ENCODE measurements at places on chromosomes 6 and 20.
A peak's percentile ranks its signal among the peaks of the same experiment; 100 is the strongest.

GRCh38 chr6:150254770-150255169, 111.9 kb downstream of the PPP1R14C start:
- no peak for DNase-seq

DNA sequence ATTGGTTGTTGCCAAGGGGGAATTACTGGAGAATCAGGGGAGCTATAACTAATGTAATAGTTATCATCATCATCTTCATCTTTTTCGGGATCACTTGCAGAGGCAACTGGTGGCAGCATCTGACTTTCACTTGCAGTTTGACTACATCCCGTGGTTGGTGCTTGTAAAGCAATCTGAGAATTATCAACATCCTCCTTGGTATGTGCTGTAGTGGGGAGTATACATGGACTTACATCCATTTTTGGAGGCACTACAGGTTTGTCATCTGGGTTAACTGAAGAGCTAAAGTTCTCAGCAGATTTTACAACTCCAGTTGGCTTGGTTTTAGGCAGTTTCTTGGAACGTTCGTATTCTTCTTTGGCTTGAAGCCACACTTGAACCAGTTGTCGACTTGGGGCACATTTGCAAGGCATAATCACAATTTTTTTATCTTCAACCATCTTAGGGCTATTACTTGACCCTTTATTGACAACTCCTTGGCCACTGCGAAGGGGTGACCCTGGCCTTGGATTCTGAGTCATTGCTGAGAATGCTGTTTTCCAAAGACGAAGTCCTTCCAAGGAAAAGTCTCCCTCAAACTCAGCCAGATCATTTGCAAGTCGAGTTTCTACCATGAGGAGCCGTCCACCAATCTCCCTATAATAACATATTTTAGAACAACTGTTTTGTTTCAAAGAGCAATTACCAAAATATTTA, 115.5 kb downstream of the REV3L start:
- DNase-seq = peak; percentile 39

DNA sequence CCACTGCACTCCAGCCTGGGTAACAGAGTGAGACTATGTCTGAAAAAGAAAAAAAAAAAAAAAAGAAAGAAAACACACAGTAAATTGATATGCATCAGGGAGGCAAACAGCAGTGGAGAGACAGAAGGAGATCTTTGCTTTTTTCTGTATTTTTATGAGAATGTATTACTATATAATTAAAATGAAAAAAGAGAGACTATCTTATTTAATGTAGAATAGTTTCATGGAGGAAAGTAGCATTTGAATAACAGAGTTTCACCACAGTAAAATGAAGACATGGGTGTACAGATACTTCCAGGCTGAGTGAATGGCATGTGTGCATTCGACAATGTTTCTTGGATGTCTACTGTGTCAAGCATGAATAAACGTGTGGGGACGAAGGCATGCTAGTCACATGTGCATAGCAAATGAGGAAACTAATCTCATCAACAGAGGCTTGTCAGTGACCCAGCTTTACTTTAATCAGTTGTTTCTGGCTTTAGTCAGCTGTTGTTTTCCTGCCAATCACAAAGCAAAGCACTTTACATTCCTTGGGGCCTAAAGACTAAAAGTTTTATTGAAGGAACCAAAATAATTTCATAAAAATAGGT, 55.5 kb upstream of the ARMH2 start:
- DNase-seq = no peak

GRCh38 chr6:162671580-162672165, 55.9 kb downstream of the PRKN start:
- no peak for DNase-seq

DNA sequence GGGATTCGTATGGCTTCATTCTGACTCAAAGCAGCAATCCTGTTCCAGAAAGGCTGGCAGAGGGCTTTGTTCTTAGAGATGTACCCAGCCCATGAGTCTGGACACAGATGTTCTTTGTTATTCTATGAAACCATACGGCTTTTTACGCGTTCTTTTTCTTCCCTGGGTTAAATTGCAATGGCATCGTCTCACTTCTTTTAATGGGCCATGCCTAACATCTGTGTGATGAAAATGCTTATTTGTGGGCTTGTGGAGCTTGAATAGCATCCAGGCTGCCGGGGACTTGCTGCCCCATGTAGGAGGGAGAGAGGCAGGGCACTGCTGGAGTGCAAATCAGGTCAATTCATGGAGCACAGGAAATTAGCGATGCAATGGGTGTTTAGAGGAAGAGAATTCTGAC, 19.4 kb downstream of the FAM50B start:
- no peak for DNase-seq

- peak; percentile 12 for DNase-seq
Measured at GRCh38 chr6:131451321-131452144, 121.5 kb upstream of the ARG1 start.

DNA sequence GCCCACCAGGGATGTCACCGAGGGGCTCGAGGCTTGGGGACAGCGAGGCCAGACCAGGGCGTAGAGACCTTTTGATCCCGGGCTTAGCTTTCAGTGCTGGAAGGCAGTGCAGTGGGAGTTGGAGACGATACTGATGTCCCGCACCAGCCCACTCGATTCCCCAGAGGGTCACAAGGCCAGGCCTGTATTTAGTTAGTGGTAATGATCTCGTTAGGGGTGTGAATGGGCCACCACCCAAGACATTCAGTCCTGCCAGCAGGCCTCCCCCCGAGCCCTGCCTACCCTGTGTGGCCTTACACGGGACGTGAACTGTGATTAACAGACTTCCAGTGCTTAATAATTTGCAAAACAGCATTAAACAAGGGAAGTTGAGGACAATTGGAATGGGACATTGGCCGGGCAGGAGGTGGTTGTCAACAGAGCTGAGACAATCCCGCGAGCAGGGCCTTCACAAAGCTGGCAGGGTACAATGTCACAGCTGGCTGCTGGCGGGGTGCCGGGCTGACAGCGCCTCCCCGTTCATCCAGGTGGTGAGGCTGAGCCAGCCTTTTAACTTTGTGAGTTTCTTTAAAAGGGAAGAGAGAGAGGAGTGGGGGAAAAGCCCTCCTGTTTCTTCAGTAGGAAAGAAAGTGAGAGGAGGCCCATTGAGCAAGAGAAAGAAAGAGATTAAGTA, 175.3 kb upstream of the RALGAPA2 start:
- DNase-seq = no peak

DNA sequence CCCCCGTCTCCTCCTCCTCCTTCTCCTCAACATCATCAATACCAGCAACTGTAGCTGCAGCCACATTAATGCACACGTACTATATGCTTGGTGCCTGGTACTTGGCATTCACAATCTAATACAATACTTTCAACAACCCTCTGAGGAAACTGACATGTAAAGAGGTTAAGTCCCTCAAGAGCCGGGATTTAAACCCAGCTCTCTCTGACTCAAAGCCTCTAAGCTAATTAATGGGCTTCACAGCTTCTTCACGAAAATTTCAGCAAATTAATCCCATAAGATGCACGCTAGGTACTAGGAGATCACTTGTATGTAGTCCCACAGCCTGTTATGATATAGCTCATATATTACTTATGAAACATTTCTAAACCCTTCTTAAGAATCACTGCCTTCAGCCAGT, 73.1 kb upstream of the IPCEF1 start:
- no peak for DNase-seq

DNA sequence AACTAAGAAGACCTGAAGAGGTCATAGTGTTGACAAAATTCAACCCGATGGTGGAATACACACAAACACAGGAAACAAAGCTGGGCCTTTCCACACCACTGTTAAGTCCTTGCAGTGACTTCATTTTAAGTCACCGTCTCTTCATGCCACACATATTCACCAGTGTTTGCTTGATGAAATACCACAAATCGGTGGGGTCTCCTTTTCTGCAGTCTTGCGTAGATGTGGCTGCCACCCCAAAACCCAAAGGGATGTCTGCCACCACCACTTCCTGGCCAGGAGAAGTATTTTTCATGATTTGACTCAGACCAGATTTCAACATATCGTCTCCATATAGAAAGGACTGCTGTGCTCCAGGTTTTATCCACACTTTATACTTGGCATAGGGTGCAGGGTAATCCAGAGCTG, 11.0 kb upstream of the COL10A1 start:
- peak; percentile 48 for DNase-seq

- no peak for DNase-seq
Measured at GRCh38 chr20:43925801-43926200, 11.1 kb downstream of the TOX2 start.

DNA sequence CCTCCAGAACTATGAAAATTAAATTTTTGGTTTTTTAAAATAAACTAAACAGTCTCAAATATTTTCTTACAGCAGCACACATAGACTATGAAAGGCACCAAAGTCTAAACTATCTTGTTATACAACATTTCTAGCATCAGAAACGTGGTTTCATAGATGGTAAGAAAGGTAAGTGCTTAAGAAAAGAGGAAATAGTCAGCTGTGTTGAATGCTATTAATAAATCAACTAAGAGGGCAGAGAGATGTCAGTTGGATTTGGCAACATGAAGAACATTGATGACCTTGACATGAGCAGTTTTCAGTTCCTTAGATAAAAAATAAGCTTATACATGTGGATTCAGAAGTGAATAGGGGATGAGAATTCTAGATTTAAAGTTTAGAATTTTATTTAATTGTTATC, 113.6 kb downstream of the RFX6 start:
- no peak for DNase-seq

DNA sequence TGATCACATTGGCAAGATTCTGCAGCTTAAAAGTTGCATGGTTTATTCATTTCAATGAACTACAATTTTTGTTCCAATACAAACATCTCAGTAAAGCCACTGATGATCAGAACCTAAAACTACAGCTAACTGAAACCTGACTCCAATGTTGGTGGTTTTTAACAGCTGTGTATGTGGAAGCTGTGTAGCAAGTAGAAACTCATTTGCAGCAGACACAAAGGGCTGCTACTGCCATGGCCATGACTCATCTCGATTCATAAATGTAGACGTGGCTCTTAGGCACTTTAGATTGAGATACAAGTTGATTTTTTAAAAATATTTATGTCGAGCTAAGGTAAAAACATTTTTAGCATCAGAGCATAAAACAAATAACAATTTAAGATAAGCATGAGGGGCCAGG, 19.5 kb upstream of the MAP3K4 start:
- DNase-seq = no peak

GRCh38 chr20:1938464-1939269, 43.5 kb downstream of the SIRPA start:
- DNase-seq = no peak

- DNase-seq = peak; percentile 52
Measured at GRCh38 chr6:684831-685636, 7.9 kb downstream of the EXOC2 start.

- no peak for DNase-seq
Measured at GRCh38 chr20:44207126-44207723, 3.3 kb downstream of the OSER1 start.

DNA sequence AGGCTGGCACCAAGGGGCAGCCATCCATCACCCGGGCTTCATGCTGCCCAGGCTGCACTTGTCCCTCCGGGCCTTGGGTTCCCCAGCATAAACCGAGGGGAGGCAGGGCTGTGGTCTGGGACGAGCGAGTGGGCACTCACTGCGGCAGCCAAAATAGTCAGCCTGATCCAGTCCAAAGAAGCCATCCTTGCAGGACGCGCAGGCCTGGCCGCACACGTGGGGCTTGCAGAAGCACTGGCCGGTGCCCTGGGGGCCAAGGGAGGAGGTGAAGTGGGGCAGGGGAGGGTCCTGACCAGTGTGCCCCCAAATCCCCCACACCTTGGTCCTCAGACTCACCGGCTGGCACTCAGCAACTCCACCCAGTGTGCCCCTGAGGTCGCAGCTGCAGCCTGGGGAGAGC, 32.1 kb downstream of the ADRM1 start:
- DNase-seq = no peak

DNA sequence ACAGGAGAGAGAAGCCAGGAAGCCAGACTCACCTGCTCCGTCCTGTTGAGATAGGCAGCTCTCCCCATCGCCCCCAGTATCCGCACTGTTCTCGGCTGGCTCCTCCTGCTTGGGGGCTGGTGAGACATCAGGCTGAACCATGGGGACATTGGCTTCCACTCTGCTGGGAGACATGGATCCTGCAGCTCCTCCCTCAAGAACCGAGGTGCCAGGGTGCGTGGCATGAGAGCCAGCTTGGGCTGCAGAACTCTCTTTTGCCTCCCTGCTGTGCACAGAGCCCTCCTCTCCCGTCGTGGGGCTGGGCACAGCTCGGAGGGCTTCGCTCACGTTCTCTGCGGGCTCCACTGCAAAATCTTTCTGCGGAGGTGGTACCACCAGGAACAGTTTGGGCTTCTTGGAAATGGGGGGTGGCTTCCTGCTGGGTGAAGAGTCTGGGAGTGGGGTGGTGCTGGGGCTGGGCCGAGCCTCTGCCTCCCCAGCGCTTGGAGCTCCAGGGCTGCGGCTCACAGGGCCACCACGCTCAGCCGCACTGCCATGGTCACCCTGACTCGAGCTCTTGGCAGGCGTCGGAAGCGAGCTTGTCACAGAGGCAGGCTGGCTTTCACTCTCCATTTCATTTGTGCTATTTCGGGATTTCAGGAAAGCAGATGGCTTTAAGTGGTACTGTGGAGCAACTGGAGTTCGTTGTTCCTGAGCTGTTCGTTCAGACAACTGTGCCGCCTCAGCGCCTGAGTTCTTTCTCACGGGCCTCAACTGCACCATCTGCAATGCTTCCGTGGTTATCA, 26.5 kb downstream of the HEBP2 start:
- DNase-seq = no peak

DNA sequence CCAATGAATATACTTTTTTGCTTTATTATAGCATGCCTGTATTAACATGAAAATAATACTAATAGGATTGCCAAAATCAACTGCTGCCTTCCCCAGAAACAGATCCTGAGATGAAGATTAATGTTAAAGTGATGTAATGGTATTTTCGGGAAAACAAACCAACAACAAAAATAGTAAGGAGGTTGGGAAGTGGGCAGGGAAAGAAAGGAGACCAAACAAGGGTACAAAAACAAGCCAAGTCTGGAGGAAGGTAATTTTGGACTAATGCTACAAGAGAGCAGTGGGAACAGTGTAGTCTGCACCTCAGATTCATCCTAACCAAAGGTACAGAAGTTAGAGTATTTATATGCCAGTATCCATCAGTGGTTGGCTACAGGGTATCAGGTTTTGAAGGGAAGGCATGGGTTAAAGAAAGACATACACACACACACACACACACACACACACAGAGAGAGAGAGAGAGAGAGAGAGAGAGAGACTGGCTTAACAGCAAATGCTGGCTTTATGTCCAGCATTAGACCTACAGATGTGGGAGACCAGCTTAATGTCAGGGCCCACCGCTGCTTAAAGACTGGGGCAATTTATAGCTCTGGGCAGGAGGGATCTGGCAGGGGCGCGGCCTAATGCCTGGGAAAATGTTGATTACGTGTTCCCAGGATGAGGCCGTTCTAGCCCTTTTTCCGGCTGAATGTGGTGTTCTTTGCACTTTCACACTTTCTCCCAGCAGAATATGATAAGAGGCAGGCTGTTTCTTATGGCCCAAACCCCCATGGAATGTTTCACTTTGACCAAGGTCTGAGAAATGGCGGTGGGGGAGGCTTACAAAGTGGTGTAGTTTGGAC, 3.8 kb upstream of the SLC17A1 start:
- no peak for DNase-seq

- DNase-seq = no peak
Measured at GRCh38 chr6:24272148-24272547, 85.7 kb downstream of the DCDC2 start.

GRCh38 chr6:123203928-123204327, 207.9 kb downstream of the CLVS2 start:
- DNase-seq = no peak

- no peak for DNase-seq
Measured at GRCh38 chr6:147267658-147268057, 63.4 kb downstream of the STXBP5 start.

GRCh38 chr6:63352544-63353285, 32.9 kb upstream of the LGSN start:
- no peak for DNase-seq

- DNase-seq = no peak
Measured at GRCh38 chr6:38603966-38604365, 35.8 kb downstream of the BTBD9 start.

GRCh38 chr6:93721386-93722048, 302.2 kb upstream of the EPHA7 start:
- DNase-seq = no peak

All from activated CD4-positive, alpha-beta memory T cell treated with anti-CD3 and anti-CD28 coated beads for 36 hours (primary cell).